ENCODE measurements at places on chromosomes 6 and 20.
A peak's percentile ranks its signal among the peaks of the same experiment; 100 is the strongest.

DNA sequence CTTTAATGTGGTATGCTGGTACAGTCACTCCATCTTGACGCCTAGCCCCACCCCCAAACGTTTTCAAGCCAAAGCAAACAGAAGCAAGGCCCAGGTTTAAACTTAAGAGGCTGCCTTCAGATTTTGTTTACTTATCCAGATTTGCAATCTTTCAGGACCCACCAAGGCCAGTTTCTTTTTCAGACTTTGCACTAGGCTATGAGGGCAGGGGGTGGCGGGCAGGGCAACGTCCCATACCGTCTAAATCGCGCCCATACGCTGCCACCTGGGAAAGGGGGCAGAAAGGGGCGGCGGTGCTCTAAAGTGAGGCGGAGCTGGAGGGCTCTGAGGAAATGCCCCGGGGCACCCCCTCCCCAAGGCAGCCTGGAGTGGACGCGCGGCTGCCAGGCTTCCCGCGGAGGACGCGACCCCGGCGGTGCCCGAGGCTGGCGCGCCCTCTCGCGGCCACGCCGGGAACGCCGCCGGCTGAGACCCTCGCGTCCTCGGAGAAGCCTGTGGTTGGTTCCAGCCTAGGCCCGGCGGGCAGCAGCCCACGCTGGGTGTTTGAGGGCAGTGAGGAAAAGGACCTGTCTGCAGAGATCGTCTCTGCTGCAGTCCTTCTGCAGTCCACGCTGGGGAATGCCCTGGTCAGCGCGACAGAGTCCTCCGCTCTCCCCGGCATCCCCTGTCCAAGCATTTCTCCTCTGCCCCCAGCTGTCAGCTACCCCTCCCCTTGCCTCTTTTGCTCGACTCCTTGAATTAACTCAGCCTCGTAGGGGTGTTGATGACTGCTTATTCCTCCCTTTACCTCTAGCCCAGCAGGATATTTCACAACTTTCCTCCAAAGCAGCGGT is 129.2 kb upstream of the PRND start:
- DNase-seq: peak; percentile 23

GRCh38 chr6:22784601-22785410 is 215.4 kb downstream of the HDGFL1 start:
- peak; percentile 27 for DNase-seq

DNA sequence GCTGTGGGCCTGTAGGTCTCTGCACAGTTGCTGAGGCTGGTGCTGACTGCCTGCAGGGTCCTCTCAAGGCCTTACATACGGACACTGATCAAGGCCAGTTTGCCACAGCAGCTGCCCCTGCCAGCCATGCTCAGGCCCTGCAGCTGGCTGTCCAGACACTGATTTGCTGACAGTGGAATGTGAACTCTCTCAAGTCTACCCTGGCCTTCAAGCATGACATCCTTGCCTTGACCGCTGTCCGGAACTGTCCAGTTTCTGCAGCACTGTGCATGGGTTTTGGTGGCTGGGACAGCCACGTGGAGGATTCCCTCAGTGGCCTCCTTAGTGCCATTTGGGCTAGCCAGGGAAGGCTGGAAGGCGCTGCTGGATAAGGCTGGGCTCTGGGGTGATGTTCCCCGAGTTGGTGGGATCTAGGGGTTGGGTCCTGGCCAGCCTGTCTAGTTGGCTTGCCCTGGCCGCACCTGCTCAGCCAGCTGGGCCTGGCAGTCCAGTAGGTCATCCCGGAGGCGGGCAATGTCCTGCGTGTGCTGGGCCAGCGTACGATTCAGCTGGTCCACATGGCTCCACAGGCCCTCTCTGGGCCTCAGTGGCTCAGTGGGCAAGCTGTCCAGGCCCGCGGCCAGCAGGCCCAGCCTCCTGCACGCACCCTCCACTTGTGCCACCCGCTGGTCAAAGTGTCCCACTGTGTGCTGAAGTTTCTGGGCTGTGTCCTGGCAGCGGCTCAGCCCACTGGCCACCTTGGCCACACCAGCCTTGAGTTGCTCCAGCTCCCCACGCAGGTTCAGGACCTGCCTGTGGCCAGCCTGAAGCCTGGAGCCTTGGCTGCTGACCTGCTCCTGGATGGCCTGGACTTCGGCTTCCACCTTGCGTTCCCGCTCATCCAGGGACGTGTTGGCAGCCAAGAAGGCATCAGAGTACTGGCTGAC is 5.5 kb downstream of the EMILIN3 start:
- DNase-seq: no peak

DNA sequence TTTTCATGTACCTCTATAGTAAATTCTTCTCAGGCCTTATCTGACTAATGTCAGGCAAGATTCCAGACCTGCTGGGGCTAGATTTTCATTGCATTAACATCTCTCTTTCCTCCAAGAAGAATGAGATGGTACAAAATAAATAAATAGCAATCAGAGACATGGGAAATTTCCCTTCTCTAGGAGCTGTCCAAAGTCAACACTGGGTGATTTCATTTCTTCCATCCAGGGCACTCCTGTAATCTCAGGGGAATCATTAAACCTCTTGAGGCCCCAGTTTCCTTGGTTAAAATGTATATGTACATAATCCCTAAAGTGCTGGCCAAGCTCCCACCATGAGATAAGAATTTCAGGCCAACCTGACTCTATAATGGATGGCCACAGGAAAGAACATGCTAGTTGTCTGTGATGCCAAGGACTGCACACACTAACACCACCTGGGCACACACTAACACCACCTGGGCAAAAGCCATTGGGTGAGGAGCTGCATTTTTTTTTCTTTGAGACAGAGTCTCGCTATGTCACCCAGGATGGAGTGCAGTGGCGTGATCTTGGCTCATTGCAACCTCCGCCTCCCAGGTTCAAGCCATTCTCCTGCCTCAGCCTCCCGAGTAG is 912 bp downstream of the IL17F start:
- DNase-seq: peak; percentile 23

GRCh38 chr20:2246069-2246491 is 49.7 kb upstream of the TGM3 start:
- no peak for DNase-seq

Measured in iris pigment epithelial cell (primary cell).